ENCODE measurements at places on chromosomes 11 and 22.

GRCh38 chr11:21604564-21604963, 588.3 kb upstream of the ANO5 start:
- no peak for DNase-seq

DNA sequence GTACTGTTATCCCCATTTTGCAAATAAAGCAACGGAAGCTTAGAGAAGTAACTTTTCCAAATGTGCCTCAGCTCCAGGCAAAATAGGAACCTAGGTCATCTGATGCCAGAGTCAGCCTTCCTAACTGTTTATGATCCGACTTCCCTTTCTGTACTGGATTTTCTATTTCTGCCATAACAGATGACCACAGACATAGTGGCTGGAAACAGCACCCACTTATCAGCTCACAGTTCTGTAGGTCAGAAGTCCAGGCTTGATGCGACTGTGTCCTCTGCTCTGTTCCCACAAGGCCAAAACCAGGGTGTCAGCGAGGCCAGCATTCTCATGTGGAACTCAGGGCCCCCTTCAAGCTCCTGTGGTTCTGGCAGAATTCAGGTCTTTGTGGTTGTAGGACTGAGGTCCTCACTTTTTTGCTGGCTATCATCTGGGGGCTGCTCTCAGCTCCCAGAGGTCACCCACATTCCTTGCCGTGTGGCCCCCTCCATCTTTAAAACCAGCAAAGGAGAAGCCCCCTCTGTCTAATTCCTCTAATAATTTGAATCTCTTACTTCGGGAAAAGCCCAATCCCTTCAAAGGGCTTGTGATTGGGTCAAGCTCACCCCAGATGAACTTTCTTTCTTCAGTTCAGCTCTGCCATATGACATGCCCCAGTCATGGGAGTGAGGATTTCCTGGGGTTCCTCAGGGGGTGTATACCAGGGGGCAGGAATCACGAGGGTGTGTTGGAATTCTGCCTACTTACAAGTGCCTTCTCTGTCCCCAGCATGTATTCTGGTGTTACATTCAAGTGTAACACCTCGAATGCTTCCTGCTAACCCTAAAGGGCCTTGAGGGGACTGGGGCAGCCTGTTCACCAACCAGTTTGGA, 15.3 kb downstream of the KCNJ5 start:
- DNase-seq: no peak

GRCh38 chr22:44193535-44193891, 12.8 kb downstream of the PARVG start:
- no peak for DNase-seq

DNA sequence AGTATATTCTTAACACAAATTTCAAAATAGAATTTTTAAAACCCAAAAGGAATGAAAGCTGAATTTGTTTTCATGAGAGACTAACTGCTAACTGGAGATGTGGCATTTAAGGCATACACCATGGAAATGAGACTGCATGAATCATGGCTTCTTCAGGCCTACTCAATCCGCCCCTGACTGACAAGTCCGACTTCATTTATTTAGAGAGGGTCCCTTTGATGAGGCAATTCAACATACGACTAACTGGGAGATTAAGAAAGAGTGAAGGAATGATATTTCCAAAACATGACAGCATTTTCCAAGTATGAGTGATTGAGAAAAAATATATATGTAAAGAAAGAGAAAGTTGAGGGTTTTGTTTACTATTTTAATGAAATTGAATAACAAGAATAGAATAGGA, 720.1 kb downstream of the DLG2 start:
- DNase-seq: no peak

DNA sequence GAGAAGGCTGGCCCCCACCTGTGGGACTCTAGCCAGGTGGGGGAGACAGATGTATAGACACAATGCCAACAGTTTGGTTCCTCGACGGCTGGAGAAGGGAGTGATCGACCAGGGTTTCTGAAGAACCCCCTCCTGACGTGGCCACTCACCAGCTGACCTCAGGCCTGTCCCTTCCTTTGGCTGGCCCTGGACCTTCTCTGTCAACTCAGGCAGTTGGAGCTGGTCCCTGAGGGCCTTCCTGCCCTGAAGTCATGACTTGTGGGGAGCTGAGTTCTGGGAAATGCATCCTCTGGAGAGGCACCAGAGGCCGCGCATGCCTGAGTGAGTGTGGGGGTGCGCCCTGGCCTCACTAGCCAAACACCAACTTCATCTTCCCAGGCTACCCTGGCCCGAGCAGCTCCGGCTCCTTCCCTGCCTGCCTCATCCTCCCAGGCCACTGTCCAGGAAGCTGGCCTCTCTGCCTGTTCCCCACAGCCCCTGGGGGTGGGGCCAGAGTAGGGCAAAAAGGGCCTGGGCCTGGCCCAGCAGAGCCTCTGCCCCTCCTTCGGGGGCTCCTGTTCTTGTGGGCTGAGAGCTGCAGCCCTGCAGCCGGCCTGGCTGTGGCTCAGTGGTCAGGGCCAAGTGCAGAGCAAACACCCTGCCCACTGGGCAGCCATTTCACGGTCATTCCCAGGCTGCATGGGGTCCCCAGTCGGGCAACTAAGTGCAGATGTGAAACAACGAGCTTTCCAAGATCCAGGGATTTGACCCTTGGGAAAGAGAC, 23.6 kb downstream of the TXN2 start:
- DNase-seq: no peak

- DNase-seq: no peak
Measured at GRCh38 chr11:34773826-34774225, 142.4 kb downstream of the APIP start.

DNA sequence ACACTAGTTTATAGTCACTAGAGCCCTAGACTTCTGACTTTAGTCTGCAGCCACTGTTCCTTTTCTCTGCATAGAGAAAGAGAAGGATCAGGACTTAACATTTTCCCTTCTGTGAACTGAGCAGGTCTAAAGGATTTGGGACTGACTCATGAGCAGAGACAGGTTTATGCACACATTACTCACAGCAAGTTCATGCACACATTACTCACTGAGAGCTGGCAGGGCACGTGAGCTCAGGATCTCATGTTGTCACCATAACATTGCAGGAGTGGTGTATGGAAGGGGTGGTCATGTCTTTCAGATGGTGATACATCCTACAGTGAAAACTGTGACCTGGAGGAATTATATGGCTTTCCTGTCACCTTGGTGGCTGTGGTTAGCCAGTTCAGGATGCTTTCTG, 56.4 kb downstream of the CEP164 start:
- no peak for DNase-seq

- DNase-seq: no peak
Measured at GRCh38 chr11:30908857-30909256, 322.7 kb upstream of the MPPED2 start.

DNA sequence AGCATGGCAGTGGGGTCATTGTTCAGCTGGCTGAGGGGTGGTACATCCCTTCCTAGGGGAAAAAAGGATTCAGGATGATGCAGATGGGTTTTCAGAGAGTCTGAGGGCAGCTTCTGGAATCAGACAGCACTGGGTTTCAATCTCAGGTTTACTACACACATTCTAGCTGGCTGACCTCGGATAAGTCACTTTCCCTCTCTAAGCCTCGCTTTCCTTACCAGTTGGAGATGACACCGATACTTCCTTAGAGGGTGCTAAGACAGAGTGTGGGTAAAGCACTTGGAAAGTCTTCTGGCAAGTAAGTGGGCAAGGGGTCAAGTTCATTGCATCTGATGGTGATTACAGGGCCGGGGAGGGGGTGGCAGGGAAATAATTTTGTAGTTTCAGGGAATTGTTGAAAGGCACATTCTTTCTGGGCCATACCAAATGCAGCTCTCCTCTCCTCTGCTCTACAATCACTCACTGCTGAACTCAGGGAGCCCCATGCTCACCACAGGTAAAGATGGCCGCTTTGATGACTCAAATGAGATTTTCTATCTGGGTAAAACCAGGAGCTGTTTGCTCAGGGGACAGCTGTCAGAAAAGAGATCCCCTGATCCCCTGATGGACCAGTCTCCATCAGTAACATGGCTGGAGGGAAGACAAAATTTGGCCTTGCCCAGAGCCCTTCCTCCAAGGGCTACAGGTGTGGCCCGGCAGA, 6.5 kb upstream of the MIAT start:
- DNase-seq: no peak

- no peak for DNase-seq
Measured at GRCh38 chr11:18368221-18368620, 26.1 kb upstream of the LDHA start.

- DNase-seq: no peak
Measured at GRCh38 chr11:120102864-120103122, 35.1 kb downstream of the TRIM29 start.

Measured in NCI-H2107 (cell line).